ENCODE measurements at places on chromosomes 7 and 10. TPM values are rescaled to one million over a fixed set of nuclear protein-coding genes. Genes with fewer than 3 reads are reported as not detected.

The UNCX gene
- total RNA-seq: not detected

DNA sequence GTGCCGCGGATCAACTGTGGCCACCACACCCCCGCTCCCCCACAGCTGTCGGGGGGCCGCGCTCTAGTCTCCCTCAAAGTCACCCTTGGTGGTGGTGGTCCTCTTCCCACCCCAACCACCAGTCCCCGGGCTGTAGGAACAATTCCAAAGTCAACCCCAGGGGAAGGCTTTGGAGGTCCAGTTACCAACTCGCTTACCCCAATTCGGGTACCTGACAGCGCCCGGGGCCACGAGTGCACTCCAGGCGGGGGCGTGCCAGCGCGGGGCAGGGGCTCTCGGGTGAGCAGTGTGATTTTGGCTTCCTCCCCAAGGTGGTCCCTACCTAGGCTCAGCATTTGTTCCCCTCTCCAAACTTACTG is 584 bp upstream of the ZMIZ1 start:
- peak; percentile 49 for DNase-seq

DNA sequence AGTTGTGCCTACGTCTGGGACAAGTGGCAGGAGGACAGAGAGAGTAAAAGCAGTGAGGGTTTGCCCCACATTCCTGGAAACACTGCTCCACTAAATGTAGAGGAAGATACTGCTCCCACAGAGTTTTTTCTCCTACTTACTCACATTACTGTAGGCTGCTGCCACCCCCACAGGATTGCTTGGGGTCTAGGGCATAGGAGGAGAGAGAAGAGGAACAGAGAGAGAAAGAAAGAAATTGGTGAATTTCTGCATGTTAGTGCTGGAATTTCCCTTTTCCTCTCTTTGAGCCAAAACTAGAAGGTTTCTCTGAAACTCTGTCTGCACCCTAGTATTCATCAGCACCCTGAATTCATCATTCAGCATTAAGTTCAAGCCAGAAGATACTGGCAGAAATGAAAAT is 397.9 kb downstream of the INHBA start:
- no peak for DNase-seq

The LIPN gene
- total RNA-seq: not detected

DNA sequence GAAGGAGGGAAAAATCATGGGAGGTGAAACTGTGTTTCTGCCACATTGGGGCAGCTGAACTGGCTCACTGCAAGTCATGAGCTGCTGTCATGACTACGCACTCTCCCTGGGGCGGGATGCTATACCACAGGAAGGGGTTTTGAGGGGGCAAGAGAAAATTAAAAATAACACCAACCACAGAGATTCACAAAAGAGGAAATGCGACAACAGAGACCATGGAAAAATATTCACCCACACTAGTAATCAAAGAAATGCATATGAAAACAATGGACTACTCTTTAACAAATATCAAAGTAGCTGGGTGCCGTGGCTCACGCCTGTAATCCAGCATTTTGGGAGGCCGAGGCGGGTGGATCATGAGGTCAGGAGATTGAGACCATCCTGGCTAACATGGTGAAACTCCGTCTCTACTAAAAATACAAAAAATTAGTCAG is 65.2 kb upstream of the TM9SF3 start:
- DNase-seq: no peak

The PAX4 gene
- total RNA-seq: not detected

- DNase-seq: no peak
These were observed 168.9 kb downstream of the CDK14 start for GRCh38 chr7:90764848-90765570.

DNA sequence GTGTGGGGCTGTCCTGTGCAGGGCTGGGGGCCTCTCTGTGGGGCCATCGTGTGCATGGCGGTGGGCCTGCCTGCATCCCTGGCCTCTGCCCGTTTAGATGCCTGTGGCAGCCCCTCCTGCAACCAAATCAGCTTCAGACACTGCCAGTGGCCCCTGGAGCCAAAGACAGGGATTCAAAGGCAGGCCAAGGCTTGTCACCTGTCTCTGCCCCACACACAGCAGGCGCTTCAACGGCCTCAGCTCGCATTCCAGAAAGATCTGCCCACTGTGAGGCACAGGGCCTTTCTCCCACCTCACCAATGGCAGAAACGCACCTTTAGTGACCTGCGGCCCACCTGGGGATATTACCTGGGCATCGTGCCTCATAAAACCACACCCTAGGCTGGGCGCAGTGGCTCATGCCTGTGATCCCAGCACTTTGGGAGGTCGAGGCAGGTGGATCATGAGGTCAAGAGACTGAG is 46.0 kb downstream of the INSIG1 start:
- no peak for DNase-seq

DNA sequence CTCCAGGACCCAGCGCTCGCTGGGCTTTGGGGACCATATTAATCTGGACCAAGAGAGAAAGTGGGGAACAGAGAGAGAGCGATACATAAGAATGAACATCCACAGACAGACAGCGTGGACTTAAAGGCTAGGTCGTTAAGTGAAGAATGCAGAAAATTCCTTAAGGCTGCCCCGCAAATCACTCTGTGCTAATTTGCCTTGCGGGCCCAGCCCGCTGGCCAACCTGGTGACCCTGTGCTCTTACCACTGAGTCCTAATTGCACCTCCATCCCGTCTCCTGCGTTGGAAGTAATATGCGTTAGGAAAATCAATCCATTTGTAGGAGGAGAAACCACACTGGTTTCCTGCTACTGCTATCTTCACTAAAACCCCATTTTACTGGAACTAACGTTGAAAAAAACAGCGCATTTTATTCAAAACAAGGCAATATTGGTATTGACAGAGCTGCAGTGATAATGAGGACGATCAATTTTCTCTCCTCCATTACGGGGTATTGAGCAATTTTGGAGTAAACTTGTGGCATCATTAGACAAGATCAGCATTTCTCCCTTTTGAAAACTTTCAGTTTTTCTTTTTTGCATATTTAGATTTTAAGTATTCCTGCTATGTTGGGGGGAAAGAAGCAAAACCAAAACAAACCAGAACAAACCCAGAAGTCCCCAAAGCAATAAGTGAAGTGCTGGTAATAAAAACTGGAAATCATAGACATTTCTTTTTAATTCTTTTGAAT is 85.2 kb downstream of the WDFY4 start:
- DNase-seq: no peak

The SLIT1 gene
- total RNA-seq: 0.23 TPM

The CRHR2 gene
- not detected for total RNA-seq

- DNase-seq: no peak
These were observed 76.0 kb downstream of the TYW1B start for GRCh38 chr7:72751978-72752377.

GRCh38 chr7:16905300-16906044 is 23.7 kb upstream of the AGR3 start:
- no peak for DNase-seq

DNA sequence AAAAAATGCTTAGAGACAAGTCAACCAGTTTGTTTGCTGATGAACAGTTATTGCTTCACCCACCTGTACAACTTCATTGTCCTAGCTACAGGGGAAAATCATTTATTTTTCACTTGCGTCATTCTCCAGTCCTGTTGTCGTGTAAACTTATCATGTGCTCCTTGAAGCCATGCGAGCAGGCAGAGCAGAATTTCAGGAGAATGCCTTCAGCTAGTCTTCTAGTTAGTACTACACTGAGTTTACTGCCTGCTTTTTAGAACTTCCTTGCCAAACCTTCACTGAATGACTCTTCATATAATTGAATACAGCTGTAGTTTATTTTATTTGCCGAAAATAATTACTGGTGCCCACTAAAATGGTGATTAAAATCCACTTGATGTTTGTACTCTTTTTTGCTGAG is 15.6 kb downstream of the RPA3 start:
- no peak for DNase-seq

The EFCAB10 gene
- total RNA-seq: not detected

The HYAL4 gene
- total RNA-seq: not detected

The GCK gene
- not detected for total RNA-seq

The MCM7 gene
- 26.6 TPM for total RNA-seq

DNA sequence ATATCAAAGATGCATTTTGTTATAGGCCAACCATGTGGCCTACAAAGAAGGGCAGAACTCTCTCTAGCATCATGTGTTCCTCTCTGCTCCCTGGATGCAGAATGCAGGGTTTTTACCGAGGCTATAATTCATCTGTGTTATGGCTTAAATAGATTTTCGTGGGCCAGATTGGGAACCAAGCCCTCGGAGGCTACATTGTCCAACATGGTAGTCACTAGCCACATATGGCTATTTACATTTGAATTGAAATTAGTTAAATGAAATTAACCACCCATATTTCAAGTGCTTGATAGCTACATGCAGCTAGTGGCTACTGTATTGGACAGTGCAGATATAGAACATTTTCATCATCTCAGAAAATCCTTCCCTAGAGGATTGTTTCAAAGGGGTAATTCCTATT is 2.8 kb downstream of the PLCE1 start:
- no peak for DNase-seq

The ACTL6B gene
- not detected for total RNA-seq

The ITGA8 gene
- total RNA-seq: 17.4 TPM

Data from adrenal gland (tissue), 19 donors.